ENCODE measurements at places on chromosomes 4 and X.

DNA sequence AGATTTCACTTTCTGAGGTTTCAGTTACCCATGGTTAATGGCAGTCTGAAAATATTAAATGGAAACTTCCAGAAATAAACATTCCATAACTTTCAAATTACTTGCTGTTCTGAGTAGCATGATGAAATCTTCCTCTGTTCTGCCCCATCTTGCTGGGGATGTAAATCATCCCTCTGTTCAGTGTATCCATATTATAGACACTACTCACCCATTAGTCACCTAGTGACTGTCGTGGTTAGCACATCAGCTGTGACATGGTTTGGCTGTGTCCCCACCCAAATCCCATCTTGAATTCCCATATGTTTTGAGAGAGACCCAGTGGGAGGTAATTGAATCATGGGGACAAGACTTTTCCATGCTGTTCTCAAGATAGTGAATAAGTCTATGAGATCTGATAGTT is 125.5 kb upstream of the GIMD1 start:
- DNase-seq = no peak

- DNase-seq = no peak
These were observed 204.8 kb upstream of the LDB2 start for GRCh38 chr4:17103231-17103630.

GRCh38 chr4:25076625-25077398 is 46.1 kb upstream of the LGI2 start:
- no peak for DNase-seq

DNA sequence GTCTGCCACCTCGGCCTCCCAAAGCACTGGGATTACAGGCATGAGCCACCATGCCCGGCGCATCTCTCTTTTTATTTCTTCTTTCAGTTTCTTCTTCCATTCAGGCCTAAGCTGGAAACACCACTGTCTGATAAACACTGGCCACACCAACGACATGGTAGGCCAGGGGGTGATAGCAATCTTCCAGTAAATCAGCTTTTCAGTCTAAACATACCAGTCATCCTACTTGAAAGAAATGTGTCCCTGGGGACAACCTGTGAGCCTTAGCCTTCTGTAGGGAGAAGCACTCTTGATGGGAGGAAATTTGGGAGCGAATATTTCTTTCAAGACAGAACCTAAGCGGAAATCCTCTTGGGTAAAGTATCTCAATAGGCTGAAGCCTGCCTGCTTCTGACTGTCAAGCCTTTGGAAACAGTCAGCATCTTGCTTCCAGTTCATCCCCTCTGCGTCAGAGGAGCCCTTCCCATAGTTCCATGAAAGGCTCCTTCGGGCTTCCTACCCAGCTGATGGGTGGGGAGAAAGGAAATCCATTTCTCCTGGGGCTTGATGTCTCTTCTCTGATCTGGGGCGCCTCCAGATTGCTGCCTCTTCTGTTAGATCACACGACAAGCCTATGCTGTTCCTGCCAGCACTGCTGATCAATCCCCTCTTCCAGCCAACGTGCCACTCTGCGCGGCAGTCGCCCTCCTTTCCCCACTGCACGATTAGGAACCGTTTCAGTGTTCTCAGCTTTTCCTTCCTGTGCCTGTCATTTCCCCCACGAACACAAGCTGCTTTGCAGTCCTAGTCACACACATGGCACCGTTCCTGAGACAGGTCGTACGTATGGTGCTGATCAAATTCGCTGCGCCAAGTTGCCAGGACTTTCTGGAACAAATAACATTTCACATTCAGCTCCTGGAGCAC is 49.5 kb upstream of the CBR4 start:
- DNase-seq = no peak

DNA sequence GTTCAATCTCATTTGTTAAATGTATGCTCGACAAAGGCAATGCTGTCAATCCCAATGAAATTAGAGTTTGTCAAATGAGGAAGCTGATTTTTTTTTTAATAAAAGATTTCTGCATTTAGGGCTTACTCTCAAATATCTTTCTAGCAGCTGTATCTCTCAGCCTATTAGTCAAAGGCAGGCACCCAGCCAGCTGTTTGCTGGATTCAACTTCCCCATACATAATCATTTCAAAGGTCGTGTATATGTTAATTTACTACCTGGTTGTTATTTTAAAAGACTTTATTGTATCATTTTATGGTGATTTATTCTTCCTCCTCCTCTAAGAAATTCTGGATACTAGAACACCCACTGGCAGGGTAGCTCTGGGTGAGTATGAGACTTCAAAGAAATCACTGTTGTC is 27.1 kb downstream of the RAI2 start:
- no peak for DNase-seq

DNA sequence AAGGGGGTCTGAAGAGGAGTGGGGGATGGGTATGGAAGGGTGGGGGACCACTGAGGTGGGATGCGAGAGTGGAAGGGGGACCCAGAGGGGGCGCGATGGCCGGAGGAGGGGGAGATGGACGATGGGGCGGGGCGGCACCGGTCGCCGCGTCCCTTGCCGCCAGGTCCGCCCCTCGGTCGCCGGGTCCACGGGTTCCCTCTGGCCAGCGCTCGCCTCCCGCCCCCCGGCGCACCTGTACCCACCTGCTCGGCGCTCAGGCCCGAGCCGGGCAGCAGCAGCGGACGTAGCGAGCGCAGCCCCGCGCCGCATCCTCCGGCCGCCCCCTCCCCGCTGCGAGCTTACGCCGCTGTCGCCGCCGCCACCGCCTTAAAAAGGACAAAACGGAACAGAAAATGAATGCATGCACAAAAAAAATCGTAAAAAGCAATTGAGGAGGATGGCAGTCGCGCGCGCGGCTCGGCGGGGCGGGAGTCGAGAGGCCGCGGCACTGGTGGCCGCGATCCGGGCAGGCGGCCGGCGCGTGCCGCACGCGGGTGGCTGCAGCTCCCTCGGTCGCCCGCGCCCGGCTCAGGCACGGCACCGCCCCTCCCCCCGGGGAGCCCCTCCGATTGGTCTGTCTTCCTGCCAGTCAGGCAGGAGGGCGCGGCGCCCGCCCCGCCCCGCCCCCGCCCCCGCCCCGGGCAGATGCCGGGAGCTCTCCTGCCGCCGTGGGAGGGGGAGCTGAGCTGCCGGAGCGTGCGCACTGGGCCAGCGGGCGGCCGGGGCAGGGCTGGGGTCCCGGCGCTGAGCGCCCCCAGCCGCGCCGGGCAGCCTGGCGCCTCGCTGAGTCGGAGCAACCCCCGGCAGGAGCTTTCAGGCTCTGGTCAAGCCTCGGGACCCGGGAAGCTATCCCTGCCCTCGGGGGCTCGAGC is at the start of gene JAKMIP1:
Gene JAKMIP1 (minus strand): TSS at position 539 of the 911 bp plus-strand sequence. CDS start 87,699 bp downstream, outside the sequence.
- no peak for DNase-seq

DNA sequence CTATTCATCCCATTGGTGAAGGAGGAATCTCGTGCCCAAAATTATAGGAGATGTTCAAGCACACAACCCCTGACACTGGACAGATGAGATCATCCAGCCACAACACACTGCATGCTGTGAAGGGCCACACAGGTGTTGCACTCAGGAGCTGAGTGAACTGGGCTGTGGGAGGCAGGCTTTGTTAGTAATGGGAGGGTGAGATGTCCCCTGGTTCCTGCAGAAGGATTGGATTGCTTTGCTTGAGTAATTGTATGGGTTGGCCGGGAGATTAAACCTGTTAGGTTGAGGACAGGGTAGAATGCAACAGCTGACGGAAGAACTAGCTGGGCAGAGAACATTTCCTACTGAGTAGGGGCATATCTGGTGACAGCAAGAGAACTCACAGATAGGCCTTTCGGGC is 152.2 kb downstream of the TACR3 start:
- no peak for DNase-seq

DNA sequence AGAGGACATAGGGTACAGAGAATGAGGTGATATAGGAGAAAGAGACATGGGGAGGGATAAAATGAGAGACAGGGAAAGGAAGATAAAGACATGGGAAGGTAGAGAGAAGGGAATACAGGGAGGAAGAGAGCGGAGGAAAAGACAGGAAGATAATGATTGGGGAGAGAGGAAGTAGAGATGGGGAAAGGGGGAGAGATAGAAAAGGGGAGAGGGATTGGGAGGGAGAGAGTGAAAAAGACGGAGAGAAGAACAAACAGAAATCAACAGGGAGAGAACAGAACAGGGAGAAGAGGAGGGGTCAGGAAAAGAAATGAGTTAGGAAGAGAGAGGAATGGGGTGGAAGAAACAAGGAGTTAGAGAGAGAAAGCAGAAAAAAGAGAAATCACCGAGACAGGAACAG is 4.6 kb downstream of the GRIPAP1 start:
- no peak for DNase-seq

DNA sequence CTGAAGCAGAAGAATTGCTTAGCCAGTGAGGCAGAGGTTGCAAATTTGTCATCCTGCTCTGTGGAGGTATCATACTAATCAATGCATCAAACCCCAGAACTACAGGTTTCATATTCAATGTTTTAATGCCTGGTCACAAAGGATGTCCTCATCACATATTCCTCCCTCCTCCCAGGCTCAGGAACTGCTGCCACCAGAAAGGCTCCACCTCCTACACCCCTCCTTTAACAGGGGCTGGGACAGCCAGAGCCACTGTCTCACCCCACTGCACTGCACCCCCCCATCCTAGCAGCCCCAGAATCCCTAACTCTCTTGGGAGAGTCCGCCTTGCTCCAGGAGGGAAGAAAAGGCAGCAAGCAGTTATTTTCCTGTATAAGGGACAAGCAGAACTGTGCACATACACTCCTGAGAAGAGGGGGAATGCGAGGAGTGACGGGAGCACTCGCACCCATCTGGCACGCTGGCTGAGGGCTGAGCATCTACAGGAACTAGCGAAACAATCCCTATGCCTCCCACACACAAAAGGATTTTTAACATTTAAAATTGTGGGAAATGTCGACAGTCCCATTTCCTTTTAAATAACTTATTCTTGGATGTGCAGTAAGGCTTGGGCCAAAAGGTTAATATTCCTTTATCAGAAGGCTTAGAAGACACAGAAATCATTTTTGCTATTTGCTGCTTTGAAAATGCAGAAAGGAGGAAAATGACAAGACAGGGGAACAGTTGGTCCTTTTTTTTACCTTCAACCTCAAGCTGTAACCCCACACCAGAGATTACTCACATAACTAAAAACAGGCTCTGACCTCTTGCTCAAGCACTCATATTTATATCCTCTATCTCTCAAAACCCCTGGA is 27.8 kb downstream of the CD99L2 start:
- DNase-seq = no peak

DNA sequence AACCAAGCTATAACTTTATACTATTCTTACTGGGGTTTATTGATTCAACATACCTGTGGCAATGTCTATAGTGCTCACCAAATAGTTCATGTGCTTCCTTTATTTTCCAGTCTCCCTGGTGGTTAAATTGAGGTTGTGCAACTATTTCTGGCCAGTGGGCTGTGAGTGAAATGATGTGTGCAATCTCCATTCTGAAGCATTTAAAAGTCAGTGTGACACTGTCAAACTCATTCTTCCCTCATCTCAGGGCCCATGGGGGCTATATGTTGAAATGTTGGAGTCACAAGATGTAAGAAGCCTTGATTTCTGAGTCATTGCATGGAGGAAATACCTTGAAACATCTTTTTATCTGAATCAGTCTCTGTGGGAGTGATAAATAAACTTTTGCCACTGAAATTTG is 414.3 kb upstream of the RPS6KA3 start:
- DNase-seq = no peak

- DNase-seq = no peak
These were observed 284.6 kb upstream of the GATB start for GRCh38 chr4:152045449-152045806.

DNA sequence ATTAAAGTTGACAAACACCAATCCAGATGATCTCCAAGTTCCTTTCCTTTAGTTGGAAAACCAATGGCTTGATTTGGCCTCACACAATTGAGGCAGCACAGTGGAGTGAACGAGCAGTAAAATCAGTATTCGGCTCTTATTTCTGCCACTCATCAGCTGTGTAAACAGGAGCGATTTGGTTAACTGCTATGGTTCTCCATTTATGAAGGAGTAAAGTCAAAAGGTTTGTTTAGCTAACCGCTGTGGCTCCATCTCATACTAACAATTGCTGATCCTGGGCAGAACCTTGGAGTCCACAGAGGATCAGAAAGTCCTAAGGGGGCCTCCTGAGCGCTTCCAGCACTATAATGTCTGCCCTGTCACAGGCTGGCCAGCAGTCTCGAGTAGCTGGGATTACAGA is 54.5 kb upstream of the EXOC1L start:
- no peak for DNase-seq

- no peak for DNase-seq
These were observed 12.1 kb upstream of the GTPBP6 start for GRCh38 chrX:330726-331150.

GRCh38 chr4:12118651-12119213 is 690.0 kb upstream of the HS3ST1 start:
- DNase-seq = no peak

DNA sequence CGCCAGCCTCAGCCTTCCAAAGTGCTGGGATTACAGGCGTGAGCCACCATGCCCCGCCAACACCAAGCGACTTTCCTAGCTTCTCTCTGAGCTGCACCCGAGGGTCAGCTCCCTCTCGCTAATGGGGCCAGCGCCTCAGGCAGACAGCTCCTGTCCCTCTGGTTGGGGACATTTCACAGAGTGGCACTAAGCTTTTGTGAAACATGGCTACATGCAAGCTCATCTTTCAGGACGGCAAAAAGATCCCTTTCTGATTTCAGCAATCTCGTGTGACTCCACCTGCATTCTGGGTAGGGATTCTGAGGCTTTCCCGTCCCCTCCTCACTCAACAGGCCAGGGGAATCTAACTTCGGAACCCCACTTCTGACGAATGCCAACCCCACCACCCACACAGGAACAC is 31.0 kb upstream of the C4orf50 start:
- DNase-seq = no peak

- DNase-seq = no peak
These were observed 35.8 kb upstream of the TNIP3 start for GRCh38 chr4:121199742-121200561.

- DNase-seq = no peak
These were observed 65.7 kb upstream of the CITED1 start for GRCh38 chrX:72371405-72371804.

- no peak for DNase-seq
These were observed 186.0 kb upstream of the WDFY3 start for GRCh38 chr4:85152480-85152879.

DNA sequence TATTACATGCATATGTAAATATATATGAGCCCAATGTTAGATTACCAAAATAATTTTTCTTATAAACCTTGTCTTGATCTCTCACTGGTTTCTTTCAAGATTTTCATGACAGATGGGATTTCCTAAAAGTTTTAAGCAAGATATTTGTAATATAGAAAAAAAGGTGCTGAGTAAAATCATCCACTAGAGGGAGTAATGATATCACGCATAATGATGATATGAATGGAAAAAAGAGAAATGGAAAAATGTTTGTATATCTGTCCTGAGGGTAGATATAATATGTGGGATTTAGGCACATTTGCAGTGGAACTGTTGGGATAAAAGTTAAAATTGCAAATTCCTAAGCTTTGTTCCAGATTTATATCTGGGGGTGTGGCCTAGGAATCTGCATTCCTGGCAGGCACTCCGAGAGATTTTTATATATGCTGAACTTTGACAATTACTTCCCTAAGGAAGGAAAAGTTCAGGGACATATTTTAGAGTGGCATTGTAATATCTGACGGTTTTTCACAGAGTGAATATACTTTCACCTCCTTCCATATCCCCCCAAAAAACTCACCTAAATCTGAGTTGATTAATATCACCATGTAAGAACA is 60.5 kb downstream of the TMA16 start:
- no peak for DNase-seq

- DNase-seq = no peak
These were observed 3.9 kb downstream of the ALAS2 start for GRCh38 chrX:55026840-55027239.

All from activated CD8-positive, alpha-beta memory T cell treated with anti-CD3 and anti-CD28 coated beads for 1 hour (primary cell).